ENCODE measurements at places on chromosomes 6 and 20.

- DNase-seq: no peak
Observed at GRCh38 chr6:2855061-2855519, 13.4 kb upstream of the SERPINB1 start.

DNA sequence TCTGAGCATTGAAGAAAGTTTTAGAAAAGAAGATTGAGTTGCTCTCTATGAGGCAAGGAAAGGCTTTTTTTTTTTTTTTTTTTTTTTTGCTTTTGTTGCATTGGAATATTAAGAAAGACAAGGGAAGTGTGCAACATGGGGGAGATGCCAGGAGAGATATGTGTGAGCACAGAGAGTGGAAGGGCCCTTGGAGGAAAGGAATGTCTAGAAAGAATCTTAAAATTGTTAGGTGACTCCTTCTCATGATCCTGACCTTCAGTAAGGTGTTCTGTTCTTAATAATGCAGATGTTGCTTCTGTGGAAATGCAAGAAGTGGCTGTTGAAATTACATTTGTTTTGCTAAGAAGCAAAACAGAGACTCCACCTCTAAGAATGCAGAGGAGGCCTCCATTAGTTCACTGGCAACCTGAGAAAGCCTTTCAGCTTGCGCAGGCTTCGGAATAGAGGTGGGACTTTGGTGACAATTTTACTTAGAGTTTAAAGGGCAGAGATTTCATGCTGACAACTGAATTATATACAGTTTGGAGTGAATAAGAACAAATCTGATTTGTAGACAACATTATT lies 118.0 kb upstream of the ASCC3 start:
- DNase-seq: no peak

GRCh38 chr6:39803872-39804271 lies 11.7 kb downstream of the DAAM2 start:
- no peak for DNase-seq

DNA sequence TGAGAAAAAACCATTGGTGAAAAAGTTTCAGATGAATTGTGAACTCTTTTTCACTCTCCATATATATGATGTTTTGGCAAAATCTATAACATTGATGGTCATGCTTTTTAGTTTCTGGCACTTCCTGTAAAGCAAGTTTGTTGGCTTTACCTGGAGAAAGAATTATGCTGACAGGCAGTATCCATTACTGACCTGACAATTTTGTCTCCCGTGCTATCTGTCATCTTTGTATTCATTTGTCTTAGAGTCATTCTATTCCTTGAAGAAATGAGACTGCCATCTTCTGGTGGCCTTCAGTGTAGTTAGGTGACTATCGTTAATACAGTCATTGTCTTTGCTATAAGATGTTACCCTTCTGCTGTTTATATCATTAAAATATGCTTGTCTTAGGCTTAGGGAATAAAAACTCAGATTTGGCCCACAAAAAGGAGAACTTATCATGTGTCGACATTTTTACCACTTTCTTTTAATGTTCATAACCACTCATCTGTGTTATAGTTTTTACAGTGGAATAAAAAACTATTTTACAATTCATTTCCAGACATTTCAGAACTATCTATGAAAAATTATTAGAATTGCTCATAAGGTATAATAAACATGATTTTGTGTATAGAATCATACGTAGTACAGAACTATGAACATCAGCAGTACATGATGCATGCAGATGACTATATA lies 707.0 kb downstream of the EPM2A start:
- DNase-seq: peak; percentile 17

DNA sequence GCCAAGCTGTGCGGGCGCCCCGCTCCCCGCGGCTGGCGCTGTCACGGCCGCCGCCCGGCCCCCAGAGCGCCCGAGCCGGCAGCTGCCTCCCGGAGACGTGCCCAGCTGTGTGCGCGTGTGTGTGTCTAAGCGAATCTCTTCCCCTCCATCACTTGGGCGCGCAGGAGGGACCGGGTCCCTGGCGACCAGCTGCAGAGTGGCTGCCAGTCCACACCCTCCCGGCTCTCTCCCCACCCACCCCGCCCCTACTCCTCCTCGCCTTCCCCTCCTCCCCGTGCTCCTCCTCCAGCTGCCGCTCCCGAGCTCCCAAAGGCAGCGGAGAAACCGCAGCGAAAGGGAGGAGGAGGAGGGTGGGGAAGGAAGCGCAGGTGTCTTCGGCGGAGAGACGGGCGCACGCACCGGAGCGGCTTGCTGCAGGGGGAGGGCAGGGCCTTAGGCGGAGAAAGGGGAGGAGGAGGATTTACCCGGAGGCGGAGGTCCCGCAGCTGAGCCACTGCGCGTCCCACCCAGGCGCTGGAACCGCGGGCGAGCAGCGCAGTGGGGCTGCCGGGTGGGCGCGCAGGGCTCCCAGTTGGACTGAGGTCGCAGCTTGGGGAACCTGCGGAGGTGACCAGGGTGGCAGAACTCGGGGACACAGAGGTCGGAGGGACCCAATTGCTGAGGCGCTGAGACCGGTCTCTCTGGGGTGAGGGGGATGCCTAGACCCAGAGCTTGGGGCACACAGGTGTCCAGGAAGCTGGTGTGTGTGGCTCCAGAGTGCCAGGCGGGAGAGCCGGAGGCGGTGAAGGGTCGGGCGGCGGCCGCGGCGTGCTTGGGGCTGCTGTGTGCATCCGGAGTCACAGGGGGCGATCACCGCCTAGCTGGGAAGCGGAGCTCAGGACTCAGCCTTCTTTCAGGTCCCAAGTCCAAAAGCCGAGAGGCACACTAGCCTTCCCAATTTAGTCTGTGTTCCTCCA lies at the start of gene HS3ST5:
Gene HS3ST5, minus strand, starts transcription at position 198 of the 956 bp plus-strand sequence. CDS start 280,178 bp downstream, outside the sequence.
- DNase-seq: peak; percentile 15

Measured in cerebellar cortex (tissue), 1 donor.